ENCODE measurements at places on chromosomes 3 and 15.
A peak's percentile ranks its signal among the peaks of the same experiment; 100 is the strongest.

- DNase-seq = peak; percentile 57
Measured at GRCh38 chr3:46979958-46980497, 562 bp downstream of the NBEAL2 start.

GRCh38 chr3:77189684-77190083 lies 149.8 kb downstream of the ROBO2 start:
- no peak for DNase-seq

DNA sequence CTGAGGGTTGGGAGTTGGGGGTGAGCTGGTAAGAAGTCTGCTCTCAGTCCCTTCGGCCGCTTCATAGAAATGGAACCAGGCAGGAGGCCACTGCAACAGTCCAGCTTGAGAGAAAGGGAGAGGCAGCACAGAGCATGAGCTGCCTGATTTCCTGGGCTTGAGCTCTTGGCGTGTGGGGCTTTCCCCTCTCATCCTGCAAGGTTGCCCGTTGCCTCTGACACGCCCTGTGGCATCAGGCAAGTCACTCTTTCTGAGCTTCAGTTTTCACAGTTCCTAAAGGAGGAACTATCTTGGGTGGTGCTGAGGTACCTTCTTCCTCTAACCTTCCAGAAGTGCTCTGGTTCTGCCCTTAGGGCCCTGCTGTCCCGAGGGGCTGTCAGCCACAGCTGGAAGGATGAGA lies 4.9 kb downstream of the MESP2 start:
- no peak for DNase-seq

DNA sequence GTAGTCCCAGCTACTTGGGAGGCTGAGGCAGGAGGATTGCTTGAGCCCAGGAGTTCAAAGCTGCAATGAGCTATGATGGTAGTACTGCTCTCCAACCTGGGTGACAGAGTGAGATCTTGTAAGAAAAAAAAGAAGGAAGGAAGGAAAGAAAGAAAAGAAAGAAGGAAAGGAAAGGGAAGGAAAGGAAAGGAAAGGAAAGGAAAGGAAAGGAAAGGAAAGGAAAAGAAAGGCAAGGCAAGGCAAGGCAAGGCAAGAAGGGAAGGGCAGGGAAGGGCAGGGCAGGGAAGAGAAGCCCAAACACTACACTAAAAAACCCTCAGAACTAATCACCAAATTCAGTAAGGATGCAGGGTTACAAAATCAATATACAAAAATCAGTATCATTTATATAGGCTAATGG lies 341.6 kb downstream of the ERC2 start:
- DNase-seq = no peak

GRCh38 chr15:72285402-72285801 lies 13.0 kb upstream of the PARP6 start:
- DNase-seq = no peak

DNA sequence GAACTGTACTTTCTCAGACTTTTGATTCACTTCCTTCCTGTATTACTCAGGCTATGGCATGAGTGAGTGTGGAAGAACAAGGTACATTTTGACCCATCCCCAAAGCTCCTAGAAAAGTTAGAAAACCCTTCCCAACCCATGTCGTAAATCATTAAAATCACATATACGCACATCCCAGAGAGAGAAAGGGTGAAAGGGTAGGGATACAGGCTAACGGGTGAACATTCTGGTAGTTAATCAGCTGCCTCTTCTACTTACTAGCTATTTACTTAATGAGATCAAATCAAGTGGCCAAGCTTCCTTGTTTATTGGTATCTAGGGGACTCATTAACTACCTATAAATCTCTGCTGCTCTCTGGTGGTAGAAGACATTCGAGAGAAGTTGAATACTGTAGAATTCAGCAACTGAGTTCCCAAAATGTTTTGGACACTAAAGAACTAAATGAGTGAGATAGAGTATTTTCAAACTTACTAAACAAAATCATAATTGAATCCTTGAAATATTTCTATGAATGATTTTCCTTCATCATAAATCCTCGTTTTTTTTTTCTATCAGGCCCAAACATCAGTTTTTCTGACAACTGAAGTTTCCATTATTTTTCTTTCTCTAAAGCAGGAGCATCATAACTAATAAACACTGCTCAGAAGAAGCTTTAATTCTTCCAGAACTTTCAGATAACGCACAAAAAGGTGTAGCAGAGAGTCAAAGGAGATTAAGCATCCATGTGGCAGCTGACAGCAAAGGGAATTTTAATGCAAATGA lies 124.2 kb downstream of the IMPG2 start:
- DNase-seq = peak; percentile 77

GRCh38 chr3:73508330-73508954 lies 116.3 kb downstream of the PDZRN3 start:
- DNase-seq = peak; percentile 73

DNA sequence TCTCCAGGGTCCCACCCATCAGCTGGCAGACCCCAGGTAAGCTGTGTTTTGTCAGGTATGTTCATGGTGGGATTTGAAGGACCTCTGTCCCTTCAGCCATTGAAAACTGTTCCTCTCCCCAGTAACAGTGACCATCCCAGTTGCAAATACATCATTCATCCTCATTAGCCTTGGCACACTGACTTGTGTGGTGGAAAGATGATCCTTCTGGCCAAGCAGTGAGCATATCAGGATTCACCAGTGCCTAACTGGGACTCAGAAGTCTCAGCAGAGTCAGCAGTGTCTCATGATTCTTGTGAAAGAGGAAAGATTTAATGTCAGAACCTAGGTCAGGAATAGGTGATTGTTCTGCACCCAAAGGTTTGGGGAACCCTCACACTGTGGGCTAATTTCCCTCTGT lies 90.2 kb downstream of the DNAJB8 start:
- no peak for DNase-seq

DNA sequence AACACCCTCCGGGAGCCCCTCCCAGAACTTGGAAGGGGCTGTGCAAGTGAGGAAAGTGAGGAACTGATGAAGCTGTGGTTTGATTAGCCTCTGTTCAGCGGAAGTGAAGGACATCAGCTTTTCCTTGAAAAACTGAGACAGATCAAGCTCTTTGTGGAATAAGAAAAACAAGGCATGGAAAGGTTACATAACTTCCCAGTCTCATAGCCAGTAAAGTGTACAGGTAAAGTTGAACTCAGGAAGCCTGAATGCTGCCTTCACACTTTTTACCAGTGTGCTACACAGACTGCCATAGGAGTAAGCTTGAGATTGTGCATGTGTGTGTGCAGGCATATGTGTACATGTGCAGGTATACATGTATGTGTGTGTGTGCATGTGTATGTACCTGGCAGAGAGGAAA lies 293.2 kb downstream of the FGF12 start:
- DNase-seq = no peak

Data from DMS53 (cell line).